NCI-H748 treated with DMSO at 0.1 percent for 48 hours (cell line): ENCODE measurements at places on chromosomes 5 and 9.

- no peak for DNase-seq
Measured at GRCh38 chr9:34869390-34869789, 88.7 kb upstream of the PHF24 start.

DNA sequence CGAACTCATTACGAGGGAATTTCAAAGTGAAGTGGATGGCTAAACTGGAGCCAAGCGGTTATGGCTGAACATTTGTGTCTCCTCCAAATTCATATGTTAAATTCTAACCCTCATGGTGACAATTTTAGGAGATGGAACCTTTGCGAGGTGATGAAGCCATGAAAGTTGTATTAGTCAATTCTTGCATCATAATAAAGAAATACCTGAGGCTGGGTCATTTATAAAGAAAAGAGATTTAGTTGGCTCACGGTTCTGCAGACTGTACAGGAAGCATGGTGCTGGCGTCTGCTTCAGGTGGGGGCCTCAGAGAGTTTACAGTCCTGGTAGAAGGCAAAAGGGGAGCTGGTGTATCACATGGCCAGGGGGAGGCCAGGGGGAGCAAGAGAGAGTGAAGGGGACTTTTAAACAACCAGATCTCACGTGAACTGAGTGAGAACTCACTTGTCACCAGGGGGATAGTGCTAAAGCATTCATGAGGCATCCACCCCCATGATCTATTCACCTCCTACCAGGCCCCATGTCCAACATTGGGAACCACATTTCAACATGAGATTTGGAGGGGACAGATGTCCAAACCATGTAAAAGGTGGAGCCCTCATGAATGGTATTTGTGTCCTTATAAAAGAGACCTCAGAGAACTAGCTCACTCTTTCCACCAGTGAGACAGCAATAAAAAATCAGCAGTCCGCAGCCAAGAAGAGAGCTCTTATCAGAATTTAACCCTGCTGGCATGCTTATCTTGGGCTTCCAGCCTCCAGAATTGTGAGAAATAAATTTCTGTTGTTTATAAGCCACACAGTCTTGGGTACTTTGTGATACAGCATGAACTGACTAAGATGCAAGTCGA, 143.4 kb downstream of the MTRR start:
- DNase-seq = no peak

DNA sequence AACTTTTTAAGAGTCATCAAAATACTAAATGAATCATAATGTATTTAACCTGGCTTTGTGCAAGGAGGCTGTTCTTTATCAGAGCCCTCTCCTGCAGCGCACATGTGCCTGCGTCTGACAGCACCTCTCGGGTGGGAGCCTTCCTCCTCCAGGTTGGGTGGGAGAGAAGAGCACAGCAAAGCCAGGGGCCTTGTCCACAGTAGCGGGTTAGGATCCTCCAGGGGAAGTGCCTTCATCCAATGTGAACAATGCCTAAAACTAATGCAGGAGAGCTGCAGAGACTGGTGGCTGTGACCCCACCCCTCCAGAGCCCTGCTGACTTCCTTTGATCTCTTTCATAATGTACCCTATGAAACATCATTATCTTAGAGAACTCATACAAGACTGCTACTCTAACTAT, 10.2 kb downstream of the UBE2QL1 start:
- DNase-seq = no peak

GRCh38 chr9:27382975-27383374, 86.0 kb upstream of the EQTN start:
- no peak for DNase-seq

- no peak for DNase-seq
Measured at GRCh38 chr5:115349001-115349817, 52.8 kb upstream of the CCDC112 start.

DNA sequence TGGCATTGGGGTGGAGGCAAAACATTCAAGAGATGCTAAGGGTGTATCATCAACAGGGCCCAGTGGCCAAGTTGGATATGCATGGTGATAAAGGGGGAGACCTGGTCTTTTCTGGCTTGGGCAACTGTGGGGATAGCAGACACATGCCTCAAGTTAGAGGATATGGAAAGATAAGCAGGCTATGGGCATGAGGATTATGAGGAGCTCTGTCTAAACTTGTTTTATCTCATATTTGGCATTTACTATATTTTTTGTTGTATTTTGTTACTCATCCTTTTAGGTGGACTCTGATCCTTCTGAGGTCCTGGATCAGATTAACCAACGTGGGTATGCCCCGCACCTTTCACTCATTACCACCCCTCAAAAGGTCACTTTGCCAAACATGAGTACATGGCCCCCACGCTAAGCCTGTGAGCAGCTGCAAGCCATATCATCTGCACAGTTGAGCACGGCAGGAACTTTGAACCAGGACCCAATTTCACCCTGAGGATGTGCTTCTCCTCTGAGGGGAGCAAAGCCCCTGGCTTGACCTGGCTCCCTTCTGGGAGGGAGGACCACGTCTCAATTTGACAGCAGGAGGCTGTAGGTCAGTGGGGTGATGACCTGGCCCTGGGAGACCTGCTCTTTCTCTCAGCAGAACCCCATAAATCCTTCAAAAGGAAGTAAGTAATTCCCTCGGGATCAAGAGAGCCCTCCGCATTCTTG, 71.1 kb upstream of the CD180 start:
- DNase-seq = no peak

GRCh38 chr5:145629047-145629446, 206.1 kb downstream of the PRELID2 start:
- DNase-seq = no peak

DNA sequence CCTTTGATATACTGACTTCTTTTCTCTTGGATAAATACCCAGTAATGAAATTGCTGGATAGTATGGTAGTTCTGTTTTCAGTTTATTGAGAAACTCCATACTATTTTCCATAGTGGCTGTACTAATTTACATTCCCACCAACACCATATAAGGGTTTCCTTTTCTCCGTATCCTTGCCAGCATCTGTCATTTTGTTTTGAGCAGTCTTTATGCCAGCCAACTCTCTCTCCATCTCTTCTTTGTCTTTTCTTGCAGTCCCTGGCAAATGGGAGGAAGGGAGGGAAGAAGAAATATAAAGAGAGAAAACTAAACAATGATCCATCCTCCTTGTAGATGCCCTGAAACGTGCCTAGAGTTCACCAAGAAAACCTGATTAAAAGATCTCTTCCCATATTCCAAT, 9.6 kb upstream of the VLDLR start:
- DNase-seq = no peak

DNA sequence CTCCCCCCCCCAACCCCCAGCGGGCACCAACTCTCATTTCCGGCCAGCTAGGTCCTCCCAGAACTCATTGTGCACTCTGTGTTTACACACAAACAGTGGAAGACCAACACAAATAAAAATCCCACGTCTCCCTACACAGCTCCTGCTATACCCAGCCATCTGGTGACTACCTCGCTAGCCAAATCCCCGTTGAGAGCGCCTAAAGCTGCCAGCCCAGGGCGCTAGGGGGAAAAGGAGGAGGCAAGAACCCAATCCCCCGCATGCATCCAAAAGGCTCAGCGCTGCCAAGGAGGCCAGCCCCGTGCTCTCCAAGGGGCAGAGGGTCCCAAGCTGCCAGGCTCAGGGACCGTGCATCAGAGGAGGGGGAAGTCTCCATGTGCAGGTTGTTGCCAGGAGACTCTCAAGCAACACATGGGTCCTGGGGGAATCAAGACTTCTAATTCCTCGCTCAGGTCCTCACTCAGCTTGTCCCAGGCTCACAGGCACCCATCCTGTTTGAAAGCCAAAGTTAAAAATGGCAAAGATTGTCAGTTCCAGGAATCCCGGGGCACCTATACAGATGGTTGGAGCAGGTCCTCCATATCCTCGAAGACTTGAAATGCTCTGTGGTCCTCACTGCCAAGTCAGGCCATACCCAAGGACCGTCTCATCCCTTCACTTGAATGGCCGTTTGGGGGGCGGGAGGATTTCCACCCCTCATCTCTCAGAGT, 2.7 kb downstream of the ASTN2 start:
- DNase-seq = peak; percentile 68

DNA sequence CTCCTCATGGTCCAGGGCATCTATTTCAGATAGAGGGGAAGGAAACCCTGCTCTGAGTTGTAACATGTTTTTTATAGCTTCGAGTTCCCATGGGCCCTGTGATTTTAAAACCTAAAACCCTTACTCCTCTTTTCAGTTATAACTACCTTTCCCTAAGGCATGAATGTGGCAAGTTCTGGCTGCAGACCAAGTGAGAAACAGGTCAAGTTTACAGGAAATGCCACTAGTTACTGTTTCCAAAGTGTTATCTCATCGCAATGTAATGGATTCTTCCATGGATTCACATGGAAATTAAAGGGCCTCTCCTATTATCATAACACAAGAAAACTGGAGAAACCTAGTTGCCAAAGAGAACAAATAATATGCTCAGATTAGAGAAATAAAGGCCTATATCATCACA, 574.5 kb upstream of the GRAMD2B start:
- DNase-seq = no peak

GRCh38 chr5:123439709-123440108, 16.5 kb upstream of the CEP120 start:
- no peak for DNase-seq

- no peak for DNase-seq
Measured at GRCh38 chr9:97565262-97565661, 63.8 kb downstream of the TMOD1 start.

GRCh38 chr5:83443534-83443933, 28.0 kb upstream of the VCAN start:
- no peak for DNase-seq

DNA sequence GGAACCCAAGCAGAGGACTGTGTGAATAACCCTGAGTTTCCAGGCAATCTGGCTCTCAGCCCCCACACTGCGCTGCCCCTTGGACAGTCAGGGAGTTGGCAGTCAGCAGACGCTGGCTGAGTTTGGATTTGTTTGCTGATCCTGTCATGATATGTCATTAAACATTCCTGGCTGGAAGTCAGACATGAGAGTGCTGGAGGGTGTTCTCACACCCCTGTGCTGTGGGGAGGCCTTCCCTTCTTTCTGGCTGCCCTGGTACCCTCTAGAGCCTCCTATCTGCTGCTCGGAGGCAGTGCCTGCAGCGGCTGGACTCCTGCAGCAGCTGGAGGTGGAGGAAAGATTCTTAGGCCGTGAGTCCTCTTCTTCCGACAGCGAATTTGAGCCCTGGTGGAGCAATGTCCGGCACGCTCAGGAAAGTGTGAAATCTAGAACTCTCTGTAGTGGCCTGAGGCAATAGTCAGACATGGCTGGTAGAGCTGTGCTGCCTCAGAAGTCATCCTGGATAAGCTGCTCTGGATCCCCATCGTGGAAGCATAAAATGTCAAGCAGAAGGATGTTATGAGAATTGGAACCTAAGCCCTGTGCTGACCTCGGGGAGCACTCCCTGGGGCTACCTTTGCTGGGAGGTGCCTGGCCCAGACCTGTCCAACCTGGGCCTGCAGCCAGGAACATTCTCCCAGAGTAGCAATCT, 72.0 kb downstream of the PDE8B start:
- DNase-seq = no peak

DNA sequence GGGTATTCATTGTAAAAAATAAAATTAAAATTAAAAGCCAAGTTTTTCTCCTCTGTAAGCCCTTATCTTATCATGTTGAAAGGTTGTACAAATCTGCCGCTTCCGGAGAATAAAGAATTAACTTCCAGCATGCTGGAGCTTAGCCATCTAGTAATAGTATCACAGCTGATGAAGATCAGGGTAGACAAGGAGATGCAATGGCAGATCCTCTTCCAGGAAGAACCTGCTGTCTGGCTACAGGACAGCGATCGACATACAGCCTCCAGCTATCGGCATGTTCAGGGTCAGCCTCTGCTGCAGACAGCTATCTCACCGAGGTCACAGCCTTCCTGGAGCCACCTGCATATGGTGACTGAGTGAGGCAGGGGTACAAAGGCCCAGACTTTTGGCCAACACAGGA, 82.6 kb downstream of the MED27 start:
- no peak for DNase-seq

DNA sequence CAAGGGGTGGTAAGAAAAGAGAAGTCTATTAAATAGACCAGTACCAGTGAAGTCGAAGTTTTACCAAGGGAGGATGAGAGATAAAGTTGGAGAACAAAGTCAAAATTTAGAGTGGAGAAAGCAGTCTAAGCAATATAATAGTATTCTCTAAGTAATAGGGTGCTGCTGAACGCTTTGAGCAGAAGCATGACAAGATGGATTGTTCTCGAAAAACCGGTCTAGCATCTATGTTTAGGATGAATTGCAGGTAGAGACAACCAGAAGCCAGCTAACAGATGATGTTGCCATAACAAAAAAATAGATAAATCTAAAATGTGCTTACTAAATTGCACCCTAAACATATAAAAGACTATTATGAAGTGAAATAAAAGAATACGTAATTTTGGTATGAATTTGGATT, 237.0 kb downstream of the PRELID2 start:
- peak; percentile 39 for DNase-seq

GRCh38 chr9:36858805-36859375, 175.2 kb downstream of the PAX5 start:
- DNase-seq = no peak

DNA sequence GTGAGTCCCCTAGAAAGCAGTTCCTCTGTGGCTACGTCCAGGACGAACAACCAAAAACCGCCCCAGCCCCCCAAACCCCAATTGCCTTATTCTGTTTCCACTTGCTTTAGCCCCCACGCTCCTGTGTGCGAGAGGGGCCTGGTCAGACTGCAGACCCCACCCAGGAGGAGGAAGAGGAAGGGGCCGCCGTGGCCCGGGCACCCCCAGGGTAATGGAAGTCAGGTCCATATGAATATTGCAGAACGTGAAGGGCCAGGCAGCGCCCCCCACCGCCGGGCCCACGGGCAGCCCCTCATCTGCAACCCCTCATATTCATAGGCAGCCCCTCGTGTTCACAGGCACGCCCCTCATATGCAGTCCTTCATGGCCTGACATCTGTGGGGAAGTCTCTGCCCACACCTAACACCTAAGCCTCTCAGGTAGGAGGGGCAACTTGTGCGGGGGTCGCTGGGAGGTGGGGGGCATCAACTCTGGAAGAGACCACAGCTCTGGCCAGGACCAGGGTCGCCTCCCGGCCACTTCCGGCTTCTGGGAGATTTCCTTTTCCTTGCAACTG, 37.7 kb upstream of the PLEKHG4B start:
- no peak for DNase-seq
